ENCODE measurements at places on chromosomes 16 and 17.
A peak's percentile ranks its signal among the peaks of the same experiment; 100 is the strongest.

GRCh38 chr16:86072328-86073102, 173.6 kb downstream of the IRF8 start:
- peak overlapping the region; percentile 12 for H3K27ac ChIP-seq
- DNase-seq = peak; percentile 59
- no peak overlapping the region for H3K4me3 ChIP-seq
- no peaks in the 10 kb centered on the region for H3K4me1 ChIP-seq

GRCh38 chr17:14813649-14814370, 451.3 kb downstream of the PMP22 start:
- H3K36me3 ChIP-seq = no peaks in the 10 kb centered on the region
- H3K27me3 ChIP-seq = no peaks in the 10 kb centered on the region
- peak; percentile 32 for DNase-seq
- no peak overlapping the region for H3K27ac ChIP-seq
- H3K4me1 ChIP-seq = no peaks in the 10 kb centered on the region

GRCh38 chr16:11640987-11641817, 27.1 kb upstream of the SNN start:
- H3K36me3 ChIP-seq = no peaks in the 10 kb centered on the region
- peak; percentile 52 for DNase-seq
- peaks cover 13% of the 10 kb centered on the region for H3K27me3 ChIP-seq
- no peak overlapping the region for H3K27ac ChIP-seq
- H3K4me3 ChIP-seq = no peak overlapping the region

DNA sequence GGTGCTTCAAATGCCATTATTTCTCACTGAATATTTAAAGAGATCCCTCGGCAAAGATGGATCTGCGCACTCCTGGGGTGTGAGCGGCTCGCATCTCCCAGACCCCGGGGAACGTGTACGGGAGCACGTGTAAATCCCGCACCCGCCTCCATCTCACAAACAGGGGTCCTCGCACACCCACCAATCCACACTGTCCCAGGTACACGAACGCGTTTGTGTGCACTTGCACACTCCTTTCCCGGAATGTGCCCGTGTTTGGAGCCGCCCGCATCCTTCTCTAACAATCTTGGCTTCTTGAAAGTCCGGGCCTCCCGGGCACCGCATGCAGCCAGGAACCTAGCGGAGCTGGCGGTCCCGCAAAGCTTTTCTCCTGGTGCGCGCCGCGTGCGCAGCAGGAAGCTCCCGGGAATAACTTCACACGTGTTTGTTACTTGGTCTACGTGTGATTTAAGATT, 2.5 kb upstream of the SALL1 start:
- peaks cover 15% of the 10 kb centered on the region for H3K36me3 ChIP-seq
- peak overlapping the region; percentile 34 for H3K4me3 ChIP-seq
- DNase-seq = no peak
- H3K27me3 ChIP-seq = peaks cover 61% of the 10 kb centered on the region

DNA sequence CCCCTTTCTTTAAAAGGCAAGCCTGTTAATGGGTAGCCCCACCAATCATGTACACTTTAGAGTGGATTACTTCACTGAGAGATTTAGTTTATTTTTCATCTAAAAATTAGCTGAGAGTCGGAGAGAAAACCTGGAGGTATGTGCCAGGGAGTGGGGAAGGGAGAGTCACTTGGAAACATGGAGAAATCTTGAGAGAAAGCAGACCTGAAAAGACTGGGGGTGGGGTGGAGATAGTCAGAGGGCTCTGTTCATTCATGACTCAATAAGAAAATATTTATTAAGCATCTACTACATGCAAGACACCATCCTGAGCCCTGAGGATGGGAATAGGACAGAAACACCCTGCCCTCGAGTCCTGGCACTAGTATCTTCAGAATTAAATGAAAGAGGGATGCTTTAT, 27.4 kb upstream of the RCVRN start:
- no peak for DNase-seq
- H3K27ac ChIP-seq = no peak overlapping the region
- H3K4me3 ChIP-seq = no peak overlapping the region
- no peaks in the 10 kb centered on the region for H3K36me3 ChIP-seq
- H3K4me1 ChIP-seq = no peaks in the 10 kb centered on the region

- H3K4me3 ChIP-seq = peak within 1 kb of the TSS; percentile 62
- no peaks in the 10 kb centered on the region for H3K36me3 ChIP-seq
- H3K4me1 ChIP-seq = peaks cover 31% of the 10 kb centered on the region
- DNase-seq = peak; percentile 30
Measured at GRCh38 chr17:43661699-43662412, at the start of gene MEOX1. Gene MEOX1 (minus strand): TSS chr17:43661922. CDS start chr17:43661534, 388 bp downstream.

- H3K27me3 ChIP-seq = peaks cover 2% of the 10 kb centered on the region
- no peaks in the 10 kb centered on the region for H3K36me3 ChIP-seq
- H3K4me1 ChIP-seq = no peaks in the 10 kb centered on the region
- no peak for DNase-seq
- H3K4me3 ChIP-seq = no peak overlapping the region
Measured at GRCh38 chr17:69093279-69093789, 32.6 kb upstream of the ABCA9 start.

DNA sequence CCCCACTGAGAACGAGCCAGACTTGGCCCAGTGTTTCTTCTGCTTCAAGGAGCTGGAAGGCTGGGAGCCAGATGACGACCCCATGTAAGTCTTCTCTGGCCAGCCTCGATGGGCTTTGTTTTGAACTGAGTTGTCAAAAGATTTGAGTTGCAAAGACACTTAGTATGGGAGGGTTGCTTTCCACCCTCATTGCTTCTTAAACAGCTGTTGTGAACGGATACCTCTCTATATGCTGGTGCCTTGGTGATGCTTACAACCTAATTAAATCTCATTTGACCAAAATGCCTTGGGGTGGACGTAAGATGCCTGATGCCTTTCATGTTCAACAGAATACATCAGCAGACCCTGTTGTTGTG, 631 bp downstream of the BIRC5 start:
- H3K36me3 ChIP-seq = peaks cover 30% of the 10 kb centered on the region
- H3K4me1 ChIP-seq = peaks cover 26% of the 10 kb centered on the region
- H3K27ac ChIP-seq = peak overlapping the region; percentile 94
- DNase-seq = peak; percentile 25
- H3K27me3 ChIP-seq = no peaks in the 10 kb centered on the region

DNA sequence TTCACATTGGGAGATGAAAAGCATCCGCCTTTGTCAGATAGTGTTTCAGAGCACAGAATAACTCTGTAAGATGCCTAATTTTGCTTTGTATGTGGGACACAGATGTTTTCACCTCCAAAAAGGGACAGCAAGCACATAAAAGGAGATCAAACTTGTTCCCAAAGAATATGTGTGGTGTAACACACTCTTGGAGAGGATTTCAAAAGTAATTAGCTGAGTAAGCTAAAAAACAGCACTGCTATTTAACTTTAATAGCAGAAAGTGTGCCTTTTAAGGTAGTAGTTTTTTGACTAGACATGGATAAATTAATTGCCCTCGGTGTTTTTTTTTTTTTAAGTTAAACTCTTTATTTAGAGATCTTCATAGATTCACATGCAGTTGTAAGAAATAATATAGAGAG, 65.2 kb downstream of the COX10 start:
- H3K36me3 ChIP-seq = no peaks in the 10 kb centered on the region
- H3K4me3 ChIP-seq = no peak overlapping the region
- H3K27me3 ChIP-seq = no peaks in the 10 kb centered on the region
- no peak for DNase-seq
- H3K4me1 ChIP-seq = peaks cover under 1% of the 10 kb centered on the region
- no peak overlapping the region for H3K27ac ChIP-seq

DNA sequence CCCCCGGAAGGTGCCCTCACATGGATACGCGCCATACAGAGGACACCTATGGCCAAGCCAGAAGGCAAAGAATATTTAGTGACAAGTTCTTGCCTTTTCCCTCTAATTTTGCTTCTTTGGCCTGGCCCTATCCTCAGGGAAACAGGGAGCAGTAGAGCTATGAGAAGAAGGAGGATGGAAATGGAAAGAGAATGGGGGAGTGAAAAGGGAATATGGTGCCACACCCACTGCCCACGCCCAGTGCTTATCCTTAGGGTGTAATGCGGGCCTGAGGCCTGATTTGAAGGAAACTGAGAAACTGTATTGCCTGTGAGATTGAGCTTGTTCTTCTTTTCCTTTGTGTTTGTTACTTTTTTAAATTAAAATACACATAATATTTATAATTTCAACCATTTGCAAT, 255.1 kb downstream of the HS3ST3A1 start:
- no peaks in the 10 kb centered on the region for H3K36me3 ChIP-seq
- H3K4me3 ChIP-seq = no peak overlapping the region
- DNase-seq = no peak

DNA sequence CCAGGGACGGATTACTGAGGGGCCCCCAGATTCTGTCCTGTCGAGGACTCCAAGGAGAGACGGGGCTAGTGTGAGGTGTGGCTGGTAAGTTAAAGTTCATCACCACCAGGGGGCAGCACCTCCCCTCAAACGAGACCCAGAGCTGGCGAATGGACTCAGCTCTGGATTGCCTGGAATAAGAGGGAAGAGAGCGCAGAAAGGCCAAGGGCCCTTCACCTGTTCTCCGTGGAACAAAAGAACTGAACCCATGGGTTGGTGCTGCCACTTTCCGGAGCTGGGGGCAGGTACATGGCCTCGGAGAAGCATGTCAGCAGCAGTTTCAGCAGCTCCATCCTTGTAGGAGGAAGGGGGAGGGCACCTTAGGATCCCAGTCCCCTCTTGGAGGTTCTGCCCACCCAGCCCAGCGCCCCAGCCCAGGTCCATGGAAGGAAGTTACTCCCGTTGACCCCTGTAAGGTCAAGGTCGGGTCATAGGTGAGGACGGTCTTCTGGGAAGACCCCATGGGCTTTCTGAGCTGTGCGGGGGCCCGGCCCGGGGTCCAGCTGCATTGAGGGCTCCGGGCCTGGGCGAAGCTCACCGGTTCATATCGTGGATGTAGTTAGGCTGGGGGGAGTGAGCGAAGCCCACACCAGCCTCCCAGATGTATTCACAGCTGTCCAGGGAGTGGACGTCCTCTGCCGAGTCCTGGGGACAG, 10.8 kb downstream of the HID1 start:
- peaks cover 2% of the 10 kb centered on the region for H3K27me3 ChIP-seq
- no peak overlapping the region for H3K27ac ChIP-seq
- H3K36me3 ChIP-seq = no peaks in the 10 kb centered on the region
- no peak overlapping the region for H3K4me3 ChIP-seq

DNA sequence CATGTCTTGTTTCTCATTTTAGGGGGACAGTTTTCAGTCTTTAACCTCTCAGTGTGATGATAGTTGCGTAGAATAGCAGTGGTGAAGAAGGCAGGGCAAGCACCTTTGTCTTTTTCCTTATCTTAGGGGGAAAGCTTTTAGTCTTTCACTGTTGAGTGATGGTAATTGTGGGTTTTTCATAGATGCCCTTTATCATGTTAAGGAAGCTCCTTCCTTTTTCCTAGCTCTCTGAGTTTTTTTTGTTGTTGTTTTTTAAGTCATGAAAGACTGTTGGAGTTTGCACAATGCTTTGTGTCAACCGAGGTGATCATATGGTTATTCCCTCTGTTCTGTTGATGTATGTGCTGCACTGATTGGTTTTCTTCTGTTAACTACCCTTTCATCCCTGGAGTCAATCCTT, 15.7 kb downstream of the NOL11 start:
- no peak overlapping the region for H3K4me3 ChIP-seq
- H3K27ac ChIP-seq = no peak overlapping the region

- H3K4me3 ChIP-seq = peak overlapping the region; percentile 87
- peaks cover 59% of the 10 kb centered on the region for H3K4me1 ChIP-seq
- peaks cover 2% of the 10 kb centered on the region for H3K36me3 ChIP-seq
- no peaks in the 10 kb centered on the region for H3K27me3 ChIP-seq
- H3K27ac ChIP-seq = no peak overlapping the region
- DNase-seq = no peak
Measured at GRCh38 chr16:53056392-53056881, 1.6 kb downstream of the CHD9 start.

DNA sequence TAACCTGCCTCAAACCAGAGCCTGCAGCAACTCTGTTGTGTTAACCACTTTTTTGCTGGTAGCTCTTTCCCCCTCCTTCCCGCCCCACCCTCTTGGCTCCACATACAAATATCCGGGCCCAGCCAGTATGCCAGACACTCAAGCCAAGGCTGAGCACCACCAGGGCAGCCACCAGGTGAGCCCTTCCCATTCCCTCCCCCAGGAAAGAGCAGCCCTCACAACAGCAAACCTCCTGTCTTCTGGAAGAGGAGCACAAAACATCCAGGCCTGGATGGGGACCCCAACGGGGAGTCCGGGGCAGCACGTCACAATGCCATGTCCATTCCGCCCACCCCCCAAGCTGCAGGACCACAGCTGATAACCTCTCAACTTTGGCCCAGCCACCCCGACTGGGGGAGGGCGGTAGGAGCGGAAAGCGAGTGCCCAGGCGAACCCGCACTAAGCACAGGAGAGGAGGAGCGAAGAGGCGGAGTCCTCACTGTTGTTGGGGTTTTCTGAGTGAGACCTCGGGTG, 757 bp downstream of the ORMDL3 start:
- peaks cover 60% of the 10 kb centered on the region for H3K4me1 ChIP-seq
- H3K36me3 ChIP-seq = peaks cover 41% of the 10 kb centered on the region
- peak overlapping the region; percentile 86 for H3K4me3 ChIP-seq
- peak overlapping the region; percentile 88 for H3K27ac ChIP-seq
- no peaks in the 10 kb centered on the region for H3K27me3 ChIP-seq

- no peaks in the 10 kb centered on the region for H3K27me3 ChIP-seq
- no peak overlapping the region for H3K4me3 ChIP-seq
- H3K27ac ChIP-seq = no peak overlapping the region
- peaks cover 17% of the 10 kb centered on the region for H3K36me3 ChIP-seq
- DNase-seq = no peak
Measured at GRCh38 chr17:2344528-2344927, 7.2 kb downstream of the SGSM2 start.

GRCh38 chr16:22126037-22126558, 33.8 kb downstream of the VWA3A start:
- no peak overlapping the region for H3K4me3 ChIP-seq
- H3K4me1 ChIP-seq = no peaks in the 10 kb centered on the region

GRCh38 chr16:66481943-66482390, 54.9 kb downstream of the BEAN1 start:
- H3K36me3 ChIP-seq = no peaks in the 10 kb centered on the region
- no peak overlapping the region for H3K27ac ChIP-seq
- H3K4me3 ChIP-seq = no peak overlapping the region
- H3K27me3 ChIP-seq = no peaks in the 10 kb centered on the region

All from activated CD8-positive, alpha-beta T cell treated with anti-CD3 and anti-CD28 coated beads, Interleukin-2, amount 10 ng/mL, durations not matched to agents 7 days and 5 days (primary cell).